Mesendoderm (in vitro differentiated cells): ENCODE measurements at places on chromosomes 2 and 18.

GRCh38 chr2:178250429-178250828, 56.1 kb downstream of the OSBPL6 start:
- no peak for DNase-seq
- H3K4me1 ChIP-seq, result no peaks in the 10 kb centered on the region
- no peaks in the 10 kb centered on the region for H3K36me3 ChIP-seq
- no peak overlapping the region for H3K4me3 ChIP-seq
- no peaks in the 10 kb centered on the region for H3K27me3 ChIP-seq

GRCh38 chr2:239009589-239009961, 161.7 kb downstream of the TWIST2 start:
- H3K36me3 ChIP-seq, result no peaks in the 10 kb centered on the region
- DNase-seq, result peak; percentile 5
- no peaks in the 10 kb centered on the region for H3K4me1 ChIP-seq
- H3K27me3 ChIP-seq, result no peaks in the 10 kb centered on the region

GRCh38 chr2:1618191-1618961, 125.9 kb downstream of the PXDN start:
- H3K27ac ChIP-seq, result no peak overlapping the region
- H3K4me3 ChIP-seq, result no peak overlapping the region
- H3K4me1 ChIP-seq, result peaks cover 8% of the 10 kb centered on the region
- no peak for DNase-seq
- H3K27me3 ChIP-seq, result no peaks in the 10 kb centered on the region

DNA sequence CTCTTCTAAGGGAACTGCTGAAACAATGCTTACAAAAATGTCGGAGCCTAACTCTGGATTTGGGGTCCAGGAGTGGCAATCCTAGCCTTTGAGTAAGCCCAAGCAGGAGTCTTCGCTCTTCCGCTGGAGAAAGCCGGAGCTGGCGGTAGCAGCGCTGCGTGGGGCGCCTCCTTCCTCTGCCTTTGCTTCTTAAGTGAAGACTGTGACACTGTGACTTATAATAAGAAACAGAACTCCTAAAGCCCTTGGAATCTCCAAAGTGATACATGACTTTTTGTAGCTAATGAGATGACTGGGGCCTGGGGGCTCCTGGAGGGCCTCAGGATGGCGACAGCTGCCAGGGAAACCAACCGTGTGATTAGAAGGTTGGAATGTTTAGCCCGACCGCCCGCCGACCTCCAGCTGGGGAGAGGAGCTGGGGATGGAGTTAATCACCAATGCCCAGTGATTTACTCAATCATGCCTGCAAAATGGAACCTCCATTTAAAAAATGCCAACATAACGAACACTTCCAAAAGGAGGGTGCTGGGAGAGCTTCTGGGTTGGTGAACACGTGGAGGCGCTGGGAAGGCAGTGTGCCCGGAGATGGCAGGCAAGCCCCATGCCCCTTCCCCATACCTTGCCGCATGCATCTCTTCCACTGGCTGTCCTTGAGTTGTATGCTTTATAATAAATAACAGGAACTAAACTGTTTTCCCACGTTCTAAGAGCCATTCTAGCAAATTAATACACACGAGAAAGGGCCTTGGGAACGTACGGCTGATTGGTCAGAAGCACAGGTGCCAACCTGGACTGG, 29.0 kb upstream of the MAL start:
- no peaks in the 10 kb centered on the region for H3K27me3 ChIP-seq
- no peak for DNase-seq
- H3K4me1 ChIP-seq, result no peaks in the 10 kb centered on the region
- H3K4me3 ChIP-seq, result no peak overlapping the region
- no peak overlapping the region for H3K27ac ChIP-seq

- H3K27ac ChIP-seq, result no peak overlapping the region
- no peaks in the 10 kb centered on the region for H3K36me3 ChIP-seq
- H3K4me3 ChIP-seq, result no peak overlapping the region
- peaks cover 46% of the 10 kb centered on the region for H3K27me3 ChIP-seq
- H3K4me1 ChIP-seq, result peaks cover 9% of the 10 kb centered on the region
Observed at GRCh38 chr2:74510272-74510671, 2.8 kb upstream of the PCGF1 start.

DNA sequence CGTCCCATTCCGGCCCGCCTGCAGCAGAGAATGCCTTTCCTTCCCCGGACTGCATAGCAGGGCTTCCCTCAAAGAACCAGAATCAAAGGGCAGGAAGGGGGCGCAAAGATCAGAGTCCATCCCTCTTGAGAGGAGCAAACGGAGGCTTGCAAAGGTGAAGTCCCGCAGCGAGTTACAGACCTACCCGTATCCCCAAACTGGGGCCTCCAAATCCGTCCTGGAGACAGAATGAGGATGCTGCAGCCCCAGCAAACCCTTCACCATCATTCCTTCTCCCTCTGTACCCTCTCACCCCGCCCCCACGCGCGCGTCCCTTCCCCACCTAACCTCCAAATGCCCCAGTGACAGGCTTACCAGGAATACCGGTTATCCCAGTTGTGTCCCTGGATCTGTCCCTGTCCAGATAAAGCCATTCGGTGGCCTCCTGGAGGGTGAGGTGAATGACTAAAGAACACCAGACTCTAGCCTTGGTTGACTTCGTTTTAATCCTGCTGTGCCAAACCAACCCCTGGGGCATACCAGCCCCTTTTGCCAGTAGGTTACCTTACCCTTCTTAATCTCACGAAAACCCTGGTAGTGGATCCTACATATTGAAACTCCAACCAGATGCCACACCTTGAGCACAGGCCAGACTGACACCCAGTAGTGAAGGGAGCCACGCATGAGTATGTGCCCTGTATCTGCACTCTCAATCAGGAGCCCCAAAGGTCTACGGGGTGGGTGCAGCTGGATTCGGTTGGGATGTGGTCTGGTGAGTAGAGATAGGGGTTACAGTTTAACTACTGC, 961 bp upstream of the SLC40A1 start:
- H3K4me3 ChIP-seq, result no peak overlapping the region
- no peak overlapping the region for H3K27ac ChIP-seq
- peaks cover 19% of the 10 kb centered on the region for H3K27me3 ChIP-seq
- H3K36me3 ChIP-seq, result no peaks in the 10 kb centered on the region

- H3K4me3 ChIP-seq, result no peak overlapping the region
- peak; percentile 47 for DNase-seq
- H3K27ac ChIP-seq, result no peak overlapping the region
- H3K27me3 ChIP-seq, result no peaks in the 10 kb centered on the region
Observed at GRCh38 chr18:24502667-24503523, 42.5 kb downstream of the HRH4 start.

GRCh38 chr2:95158891-95159619, 593 bp downstream of the ZNF514 start:
- H3K4me3 ChIP-seq, result peak overlapping the region; percentile 70
- no peak overlapping the region for H3K27ac ChIP-seq
- H3K4me1 ChIP-seq, result no peaks in the 10 kb centered on the region

- no peak overlapping the region for H3K4me3 ChIP-seq
- no peaks in the 10 kb centered on the region for H3K27me3 ChIP-seq
Observed at GRCh38 chr2:118987886-118988285, 45.9 kb downstream of the MARCO start.

DNA sequence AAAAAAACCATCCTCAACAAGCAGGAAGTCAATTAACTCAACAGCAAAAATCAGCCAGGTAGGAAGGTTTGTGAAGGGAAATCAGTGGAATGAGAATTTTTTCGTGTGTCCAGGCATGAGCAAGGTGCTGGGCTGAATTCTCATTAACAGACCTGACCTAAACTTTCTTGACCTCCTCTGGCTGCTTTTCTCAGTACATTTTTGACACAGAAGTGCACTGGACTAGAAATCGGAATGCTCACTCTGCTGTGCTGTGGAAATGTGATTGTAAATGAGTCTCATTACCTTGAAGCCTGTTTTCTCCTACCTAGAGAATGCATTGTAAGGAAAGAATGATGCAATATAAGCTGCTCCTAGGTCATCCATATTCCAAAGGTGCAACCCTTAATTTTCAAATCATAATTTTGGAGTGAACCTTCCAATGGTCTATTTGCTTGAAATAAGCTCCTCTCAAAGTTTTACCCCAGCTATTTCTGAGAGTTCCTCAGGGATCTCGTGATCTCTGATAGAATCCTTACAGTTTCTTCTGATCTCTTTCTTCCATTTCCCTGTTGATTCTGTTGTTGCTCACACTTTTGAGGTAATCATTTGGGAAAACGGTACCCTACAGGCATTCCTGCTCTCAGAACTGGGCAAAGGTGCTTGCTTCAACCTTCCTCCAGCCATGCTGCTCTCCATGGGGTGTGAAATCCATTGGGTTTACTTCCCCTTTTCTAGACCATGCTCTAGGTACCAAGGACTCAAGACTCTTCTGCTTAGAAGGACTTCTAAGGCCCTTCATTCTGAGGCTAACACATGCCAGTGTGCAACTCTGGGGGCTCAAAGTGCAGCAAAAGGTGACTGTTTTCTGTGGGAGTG, 104.9 kb upstream of the ITPRID2 start:
- peaks cover 7% of the 10 kb centered on the region for H3K4me1 ChIP-seq
- no peaks in the 10 kb centered on the region for H3K27me3 ChIP-seq
- DNase-seq, result no peak
- no peak overlapping the region for H3K4me3 ChIP-seq

- no peaks in the 10 kb centered on the region for H3K36me3 ChIP-seq
- no peak overlapping the region for H3K27ac ChIP-seq
- no peaks in the 10 kb centered on the region for H3K27me3 ChIP-seq
- no peak for DNase-seq
- H3K4me3 ChIP-seq, result no peak overlapping the region
Observed at GRCh38 chr2:217045700-217046475, 186.0 kb upstream of the TNP1 start.

GRCh38 chr2:236720974-236721540, 151.4 kb downstream of the ACKR3 start:
- no peaks in the 10 kb centered on the region for H3K36me3 ChIP-seq
- no peaks in the 10 kb centered on the region for H3K27me3 ChIP-seq
- DNase-seq, result no peak
- H3K4me1 ChIP-seq, result no peaks in the 10 kb centered on the region
- no peak overlapping the region for H3K27ac ChIP-seq

DNA sequence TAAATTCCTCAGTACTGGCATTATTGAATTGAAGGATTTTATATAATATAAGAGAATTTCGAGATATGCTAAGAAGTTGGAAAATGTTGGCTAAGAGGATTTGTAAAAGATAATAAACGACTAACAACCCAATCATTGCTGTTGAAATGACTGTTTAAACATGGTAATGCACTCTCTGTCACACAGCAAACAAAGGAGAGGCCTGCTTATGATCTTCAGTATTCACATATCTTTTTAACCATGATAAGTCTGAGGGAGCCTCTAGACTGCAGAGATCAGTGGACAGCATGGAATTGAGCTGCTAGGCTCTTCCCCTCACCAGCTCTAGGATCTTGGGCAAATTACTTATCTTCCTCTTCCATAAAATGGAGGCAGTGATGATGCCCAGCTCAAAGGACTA, 2.7 kb downstream of the KCTD18 start:
- H3K36me3 ChIP-seq, result no peaks in the 10 kb centered on the region
- no peaks in the 10 kb centered on the region for H3K27me3 ChIP-seq

- H3K36me3 ChIP-seq, result no peaks in the 10 kb centered on the region
- no peaks in the 10 kb centered on the region for H3K27me3 ChIP-seq
- no peak overlapping the region for H3K27ac ChIP-seq
Observed at GRCh38 chr2:167599219-167599618, 648.2 kb downstream of the STK39 start.

GRCh38 chr2:35301369-35301768, 1054.2 kb upstream of the CRIM1 start:
- no peaks in the 10 kb centered on the region for H3K36me3 ChIP-seq
- DNase-seq, result no peak
- H3K4me3 ChIP-seq, result no peak overlapping the region
- no peaks in the 10 kb centered on the region for H3K27me3 ChIP-seq
- no peak overlapping the region for H3K27ac ChIP-seq
- no peaks in the 10 kb centered on the region for H3K4me1 ChIP-seq
